ENCODE measurements at places on chromosomes 12 and 14.

GRCh38 chr12:112172556-112173324, 47.4 kb downstream of the TRAFD1 start:
- DNase-seq, result no peak

DNA sequence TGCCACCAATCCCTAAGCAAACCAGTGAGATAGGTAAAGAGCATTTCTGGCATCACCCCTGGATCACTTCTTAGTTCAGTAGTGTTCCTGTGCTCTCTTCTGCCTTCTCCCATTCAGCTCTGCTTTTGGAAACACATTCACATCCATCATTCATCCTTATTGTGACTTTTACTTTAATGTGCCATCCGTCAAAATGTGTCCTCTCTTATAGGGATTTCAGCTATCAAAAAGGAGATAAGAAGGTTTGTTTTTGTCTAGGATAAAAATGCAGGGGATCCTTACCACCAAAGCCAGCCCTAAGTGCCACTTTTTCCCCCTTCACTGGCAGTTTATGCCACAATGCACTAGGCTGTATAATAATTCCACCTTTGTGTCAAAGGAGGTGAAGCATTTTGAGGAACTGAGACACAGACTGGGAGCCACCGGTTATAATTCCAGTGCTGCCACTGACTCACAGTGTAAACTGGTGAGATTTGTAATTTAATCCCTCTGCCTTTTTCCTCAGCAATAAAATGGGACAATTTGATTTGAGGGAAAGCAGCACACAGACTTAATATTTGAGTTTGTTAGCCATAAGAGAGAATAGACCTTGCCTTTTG, 158.6 kb downstream of the PAX9 start:
- DNase-seq, result no peak

- no peak for DNase-seq
Observed at GRCh38 chr12:47848853-47849252, 29.1 kb upstream of the HDAC7 start.

- DNase-seq, result no peak
Observed at GRCh38 chr12:107929436-107929835, 154.9 kb downstream of the ASCL4 start.

DNA sequence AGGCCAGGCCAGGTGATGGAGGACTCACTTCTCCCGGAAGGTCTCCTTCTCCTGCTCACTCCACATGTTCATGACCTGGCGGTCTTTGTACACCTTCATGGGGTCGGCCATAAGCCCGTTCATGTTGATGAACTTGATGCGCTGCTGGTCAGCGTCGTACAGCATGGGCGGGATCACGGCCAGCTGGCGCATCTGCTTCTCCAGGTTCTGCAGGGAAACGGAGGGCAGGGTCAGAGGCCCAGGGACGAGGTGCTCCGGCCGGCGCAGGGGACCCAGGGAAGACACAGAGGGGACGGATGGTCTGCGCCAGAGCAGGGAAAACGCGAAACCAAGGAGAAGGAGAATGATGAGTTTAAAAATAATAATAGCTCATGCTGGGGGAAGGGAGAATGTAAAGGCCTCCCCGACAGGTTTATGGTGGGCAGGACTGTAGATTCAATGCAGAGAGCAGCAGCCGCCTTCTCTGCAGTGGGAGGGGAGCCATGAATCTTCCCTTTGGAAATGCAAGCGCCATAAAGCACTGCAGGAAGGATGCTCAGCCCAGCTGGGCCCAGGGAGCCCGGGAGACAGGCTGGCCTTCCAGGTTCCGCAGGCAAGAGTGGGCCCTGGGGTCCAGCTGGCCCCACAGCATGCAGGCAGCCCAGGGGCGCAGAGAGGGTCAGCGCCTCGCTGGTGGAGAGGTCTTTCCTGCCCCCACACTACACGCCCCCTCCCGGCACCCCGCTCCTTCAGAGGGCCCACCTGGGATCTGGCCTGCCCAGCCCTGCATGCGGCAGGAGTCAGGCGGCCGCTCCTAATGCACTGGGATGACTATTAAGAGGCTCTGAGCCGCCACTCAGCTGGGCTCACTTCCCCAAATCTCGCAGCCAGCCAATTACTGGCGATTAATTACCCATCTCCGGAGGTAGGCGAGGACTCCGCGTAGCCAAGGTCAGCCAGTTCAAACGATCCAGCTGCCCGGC, 132.0 kb downstream of the RFLNA start:
- DNase-seq, result peak; percentile 48

DNA sequence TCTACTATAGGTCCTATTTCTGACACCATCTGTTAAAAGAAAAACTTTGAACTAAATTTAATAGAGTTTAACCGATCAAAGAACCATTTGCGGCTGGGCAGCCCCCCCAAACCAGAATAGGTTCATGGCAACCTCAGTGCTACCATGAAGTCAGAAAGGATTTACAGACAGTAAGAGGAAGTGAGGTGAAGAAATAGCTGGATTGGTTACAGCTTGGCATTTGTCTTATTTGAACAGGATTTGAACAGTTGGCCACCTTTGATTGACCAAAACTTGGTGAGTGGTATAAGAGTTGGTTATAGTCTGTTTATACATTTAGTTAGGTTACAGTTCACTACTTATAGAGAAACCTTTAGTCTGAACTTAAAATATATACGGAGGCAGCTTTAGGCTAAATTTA, 88.9 kb downstream of the TXNDC16 start:
- no peak for DNase-seq

- no peak for DNase-seq
Observed at GRCh38 chr14:54853339-54853738, 49.3 kb downstream of the GCH1 start.

DNA sequence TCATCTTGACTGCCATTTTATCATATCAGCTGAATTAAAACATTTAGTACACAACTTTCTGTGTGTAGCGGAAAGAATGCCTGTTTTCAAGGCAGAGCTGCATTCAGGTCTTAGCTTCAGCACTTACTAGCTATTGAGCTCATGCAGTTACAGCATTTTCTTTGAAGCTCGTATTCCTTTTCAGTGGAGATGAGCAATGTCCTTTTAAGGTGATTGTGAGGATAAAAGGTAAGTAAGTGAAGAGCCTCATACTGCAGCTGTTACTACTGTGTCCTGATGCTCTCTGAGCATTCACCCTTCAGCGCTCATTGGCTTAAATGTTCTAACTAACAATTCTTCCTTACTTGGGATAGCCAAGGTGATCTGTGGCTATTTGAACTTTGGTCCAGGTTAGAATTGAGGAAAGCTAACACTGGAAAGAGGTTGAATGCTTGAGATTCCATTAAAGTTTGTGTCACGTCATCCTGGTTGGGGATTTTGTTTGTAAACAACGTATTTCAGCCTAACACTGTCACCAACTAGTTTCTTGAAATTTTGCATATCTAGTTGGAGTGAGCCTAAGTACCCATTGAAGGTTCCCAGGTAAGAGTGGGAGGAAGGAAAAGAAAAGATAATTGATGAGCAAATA, 71.4 kb downstream of the PAPOLA start:
- no peak for DNase-seq

DNA sequence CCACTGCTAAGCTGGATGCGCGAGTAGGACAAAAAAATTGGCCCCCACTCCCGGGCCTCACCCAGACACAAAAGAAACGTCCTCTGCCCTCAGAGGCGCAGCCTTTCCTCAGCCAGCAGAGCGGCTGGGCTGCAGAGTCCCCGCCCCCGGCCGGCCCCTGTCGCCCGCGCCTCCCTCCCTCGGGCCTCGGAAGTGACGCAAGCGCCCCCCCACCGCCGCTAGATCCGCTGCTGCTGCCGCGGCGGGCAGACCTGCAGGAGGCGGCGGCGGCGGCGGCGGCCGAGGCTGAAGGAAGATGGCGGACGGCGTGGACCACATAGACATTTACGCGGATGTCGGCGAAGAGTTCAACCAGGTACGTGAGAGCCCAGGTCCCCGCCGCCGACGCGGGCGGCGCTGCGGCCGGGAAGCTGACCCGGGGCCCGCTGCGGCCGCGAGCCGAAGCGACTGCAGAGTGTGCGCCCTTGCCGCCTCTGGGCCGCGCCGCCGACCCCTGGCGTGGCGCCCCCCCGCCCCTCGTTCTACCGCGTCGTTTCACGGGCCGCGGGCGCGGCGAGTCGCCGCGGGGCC, at the start of gene CPSF6:
Gene CPSF6, plus strand, starts transcription at position 218 of the 570 bp plus-strand sequence. Its CDS starts 78 bp downstream, at position 296.
- DNase-seq, result peak; percentile 98

GRCh38 chr12:32477714-32478113, 78.4 kb downstream of the FGD4 start:
- DNase-seq, result no peak

- no peak for DNase-seq
Observed at GRCh38 chr14:57748279-57748678, 117.6 kb downstream of the SLC35F4 start.

DNA sequence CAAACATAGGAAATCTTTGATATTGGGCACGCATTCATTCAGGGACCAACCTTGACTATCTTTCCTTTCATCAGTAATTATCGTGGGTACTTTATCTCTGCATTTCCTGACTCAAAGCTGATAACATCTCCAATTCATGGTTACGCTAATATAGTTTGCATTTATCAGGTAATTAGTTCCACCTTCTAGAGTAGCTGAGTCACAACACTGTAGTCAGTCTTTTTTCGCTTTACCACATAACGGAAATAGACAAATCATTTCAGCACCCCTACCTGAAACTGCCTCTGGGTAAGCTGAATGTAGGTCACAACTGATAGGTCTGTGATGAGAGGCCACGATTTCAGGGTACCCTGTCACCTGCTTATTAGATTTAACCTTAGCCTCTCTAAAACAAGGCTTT, 36.7 kb upstream of the IL22 start:
- no peak for DNase-seq

DNA sequence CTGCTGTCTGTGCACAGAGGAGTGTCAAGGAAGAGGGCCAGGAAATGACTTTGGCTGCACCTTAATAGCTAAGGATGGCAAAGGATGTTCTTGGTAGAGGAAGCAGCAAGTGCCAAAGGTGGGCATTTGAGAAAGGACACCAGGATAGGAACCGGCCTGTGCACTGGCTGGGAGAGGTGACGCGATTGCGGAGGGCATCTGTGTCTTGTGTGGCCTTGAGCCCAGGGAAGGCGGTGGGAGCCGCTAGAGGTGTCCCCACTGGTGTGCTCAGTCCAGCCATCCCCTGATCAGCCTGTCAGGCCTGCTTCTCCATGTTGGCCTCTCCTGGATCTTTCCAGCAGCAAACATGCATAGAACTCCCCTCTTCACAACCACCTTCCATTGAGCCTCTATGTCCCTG, 30.2 kb downstream of the PAPLN start:
- no peak for DNase-seq

GRCh38 chr12:124278389-124279101, 16.3 kb upstream of the RFLNA start:
- DNase-seq, result peak; percentile 20

- DNase-seq, result no peak
Observed at GRCh38 chr12:103955811-103956508, 9.7 kb upstream of the TDG start.

DNA sequence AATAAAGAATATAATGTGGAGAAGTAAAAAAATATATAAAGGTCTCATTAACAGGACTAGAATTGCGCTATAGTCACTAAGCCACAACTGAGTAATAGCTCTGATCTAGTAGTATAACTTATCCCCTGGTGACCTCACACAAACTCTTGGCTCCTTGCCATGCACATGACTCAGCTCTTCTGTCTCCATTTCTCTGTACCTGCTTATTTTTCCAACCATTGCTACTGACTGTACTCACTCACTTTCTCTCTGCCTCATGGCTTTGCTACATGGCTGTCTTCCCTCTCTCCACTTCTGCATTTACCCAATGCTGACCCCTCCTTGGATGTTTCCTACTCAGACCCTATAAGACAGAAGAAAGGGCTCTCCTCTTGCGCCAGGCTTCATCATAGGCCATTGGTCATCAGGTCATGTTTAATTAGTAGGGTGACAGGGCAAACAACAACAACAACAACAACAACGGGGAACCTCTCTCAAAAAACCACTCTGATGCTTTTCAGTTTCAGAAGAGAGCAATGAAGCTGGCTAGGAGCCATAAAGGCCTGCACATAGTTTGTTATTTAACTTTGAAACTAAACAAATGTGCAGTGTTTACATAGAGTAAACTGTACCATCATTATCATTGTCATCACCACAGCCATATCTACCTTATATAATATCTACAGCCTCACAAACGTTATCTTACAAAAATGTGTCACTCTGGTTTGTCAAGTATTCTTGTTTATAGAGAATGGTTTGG, 25.6 kb upstream of the KRAS start:
- no peak for DNase-seq

DNA sequence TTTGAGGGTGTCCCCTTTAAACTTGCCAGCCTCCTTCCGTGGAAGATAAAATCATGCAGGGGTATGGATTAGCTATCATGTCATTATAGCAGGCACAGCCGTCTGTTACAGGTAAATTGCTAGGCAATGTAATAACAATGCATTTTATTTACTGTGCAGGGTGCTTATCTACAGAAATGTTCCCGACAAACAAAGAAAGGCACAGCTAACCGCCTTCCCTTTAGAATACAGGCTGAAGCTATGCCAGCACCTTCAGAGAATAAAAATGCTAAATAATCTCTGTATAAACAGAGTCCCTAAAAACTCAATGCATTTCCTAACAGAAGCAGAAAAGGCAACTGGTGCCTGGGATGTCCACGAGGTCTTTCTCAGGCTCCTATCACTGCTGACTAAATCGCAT, 239.2 kb downstream of the SPTSSA start:
- no peak for DNase-seq
